ENCODE measurements at places on chromosomes 3 and 15.

GRCh38 chr3:54176106-54176505 lies 53.8 kb downstream of the CACNA2D3 start:
- DNase-seq, result no peak

DNA sequence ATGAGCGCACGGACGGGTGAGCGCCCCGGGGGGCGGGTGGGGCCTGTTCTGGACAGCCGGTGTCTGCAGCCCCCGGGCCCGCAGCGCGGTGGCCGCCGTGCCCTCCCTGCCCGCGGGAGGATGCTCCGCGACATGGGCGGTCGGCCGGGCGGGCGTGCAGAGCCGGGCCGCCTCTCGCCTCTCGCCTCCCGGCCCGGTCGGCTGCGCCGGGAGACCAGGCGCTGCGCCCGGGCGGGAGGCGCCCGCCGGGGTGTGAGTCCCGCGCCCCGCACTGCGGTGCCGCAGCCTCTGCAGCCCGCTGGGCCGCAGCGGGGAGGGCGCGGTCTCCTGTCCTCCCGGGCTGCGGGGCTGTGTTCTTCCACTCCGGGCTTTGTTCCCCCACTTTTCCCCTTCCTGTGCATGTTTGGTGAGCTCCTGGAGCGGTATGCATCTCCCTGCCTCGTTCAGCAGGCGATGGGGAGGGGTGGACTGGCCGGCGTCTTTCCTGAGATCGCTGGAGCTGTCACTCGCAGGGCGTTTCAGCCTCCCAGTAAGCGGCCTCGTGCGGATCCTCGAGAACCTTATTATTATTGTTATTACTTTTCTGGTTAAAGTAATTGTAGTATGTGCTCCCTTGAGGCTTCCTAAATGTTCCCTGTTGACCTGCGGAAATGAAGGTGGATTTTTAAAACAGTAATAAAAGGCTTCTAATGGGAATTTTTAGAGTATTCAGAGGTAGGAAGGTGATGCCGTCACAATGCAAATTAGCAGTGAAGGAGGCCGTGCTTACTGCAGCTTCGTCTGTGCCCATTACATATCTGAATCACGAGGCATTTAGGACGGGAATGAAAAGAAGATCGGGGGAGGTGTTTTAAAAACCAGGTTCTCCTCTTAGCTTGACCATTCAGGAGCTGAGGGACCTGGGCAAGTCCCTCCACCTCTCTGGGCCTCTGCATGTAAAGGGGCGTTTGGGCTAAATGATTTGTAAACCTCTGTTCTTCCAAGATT lies 593 bp downstream of the TMOD2 start:
- no peak for DNase-seq

DNA sequence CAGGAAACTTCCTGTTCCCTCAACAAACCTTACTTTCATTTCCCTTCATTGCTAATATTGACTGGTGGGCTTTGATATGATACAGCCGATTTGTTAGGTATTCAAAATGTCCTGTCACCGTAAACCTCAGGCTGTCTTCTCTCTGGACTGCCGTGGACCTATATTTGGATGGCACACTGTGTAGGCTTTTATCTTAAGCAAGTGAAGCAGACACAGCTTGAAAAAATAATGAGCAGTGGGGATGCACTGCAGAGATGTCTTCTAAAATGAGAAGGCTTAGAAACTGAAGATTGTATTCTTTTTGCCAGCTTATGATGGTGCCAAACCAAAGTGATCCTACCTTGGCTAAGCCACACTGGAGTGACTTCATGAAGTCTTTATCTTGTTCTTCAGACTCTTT lies 266.3 kb downstream of the NR1D2 start:
- DNase-seq, result no peak

DNA sequence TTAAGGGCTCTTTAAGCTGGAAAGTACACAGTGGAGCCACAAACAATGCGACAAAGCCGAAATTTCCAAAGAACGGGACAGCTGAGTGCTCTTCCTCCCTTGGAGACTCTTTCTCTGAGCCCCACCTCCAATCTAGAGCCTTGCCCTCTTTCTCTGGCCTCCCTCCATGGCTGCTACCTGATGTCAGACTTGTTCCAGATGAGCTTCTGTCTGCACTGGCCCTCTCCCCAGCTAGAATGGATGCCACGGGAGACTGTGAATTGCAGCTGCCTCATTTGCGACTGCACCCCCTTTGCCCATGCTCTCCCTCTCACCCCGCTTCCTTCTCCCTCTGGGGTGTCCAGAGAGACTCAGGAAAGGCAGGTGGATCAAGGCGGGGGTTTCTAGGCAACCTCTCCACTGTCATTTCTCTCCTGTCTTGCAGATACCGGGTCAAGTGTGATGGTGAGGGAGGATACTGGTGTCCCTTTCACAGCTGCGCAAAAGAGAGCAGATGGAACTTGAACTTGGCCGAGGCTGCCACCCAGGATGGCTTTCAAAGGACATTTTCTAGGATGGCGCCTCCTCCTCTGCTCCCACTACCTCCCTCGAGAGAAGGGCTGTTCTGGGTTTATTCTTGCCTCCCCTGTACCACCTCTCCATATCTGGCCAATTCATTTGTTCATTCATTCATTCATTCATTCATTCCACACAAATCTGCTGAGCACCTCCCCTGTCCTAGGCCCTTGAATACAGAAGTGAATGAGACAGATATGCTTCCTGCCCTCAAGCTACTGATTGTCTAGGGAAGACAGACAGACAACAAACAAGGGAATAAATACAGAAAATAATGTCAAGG lies 12.8 kb downstream of the ATP2B2 start:
- DNase-seq, result no peak

DNA sequence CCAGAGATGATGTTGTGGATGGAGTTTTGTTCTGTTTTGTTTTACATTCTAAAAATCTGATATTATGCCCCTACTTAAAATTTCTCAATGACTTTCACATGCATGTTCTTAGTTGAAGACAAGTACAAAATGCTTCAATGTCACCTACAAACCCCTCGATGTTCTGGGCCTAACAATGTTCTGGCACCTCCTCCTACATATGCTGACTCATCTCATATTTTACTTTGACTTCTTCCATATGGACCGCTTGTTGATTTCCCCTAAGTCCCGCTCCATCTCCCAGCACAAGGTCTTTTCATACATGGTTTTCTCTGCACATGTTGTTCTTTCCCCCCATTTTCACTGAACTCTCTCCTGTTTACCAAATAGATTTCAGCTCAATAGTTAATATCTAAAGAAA lies 441.4 kb downstream of the CNTN6 start:
- no peak for DNase-seq

- DNase-seq, result no peak
These were observed 66.7 kb downstream of the SLC6A1 start for GRCh38 chr3:11059090-11059798.

- no peak for DNase-seq
These were observed 35.3 kb downstream of the OXNAD1 start for GRCh38 chr3:16300307-16300706.

- DNase-seq, result no peak
These were observed 45.2 kb downstream of the CDCP1 start for GRCh38 chr3:45100981-45101407.

- DNase-seq, result no peak
These were observed 143.7 kb upstream of the ZNF385D start for GRCh38 chr3:21894459-21895340.

DNA sequence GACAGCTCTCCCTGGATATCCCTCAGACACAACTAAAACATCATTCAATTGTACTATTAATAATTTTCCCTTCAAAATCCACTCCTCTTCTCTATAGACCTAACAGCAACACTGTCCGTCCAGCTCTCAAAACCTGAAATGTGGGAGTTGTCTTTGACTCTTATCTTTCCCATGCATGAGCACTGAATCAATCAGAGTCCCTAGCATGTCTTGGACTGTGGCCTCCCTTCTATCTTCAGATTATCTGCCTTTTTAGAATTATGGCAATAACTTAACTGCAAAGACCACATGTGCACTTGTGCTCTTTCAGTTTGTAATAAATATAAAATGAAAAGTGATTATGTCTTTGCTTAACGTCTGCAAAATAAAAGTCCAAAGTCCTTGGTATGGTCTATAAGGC lies 107.0 kb downstream of the UBE3A start:
- no peak for DNase-seq

GRCh38 chr3:8705575-8705974 lies 28.0 kb upstream of the CAV3 start:
- DNase-seq, result no peak

- DNase-seq, result no peak
These were observed 57.7 kb upstream of the AADACL2 start for GRCh38 chr3:151675858-151676615.

GRCh38 chr3:57078344-57078634 lies 17.8 kb downstream of the SPATA12 start:
- no peak for DNase-seq

DNA sequence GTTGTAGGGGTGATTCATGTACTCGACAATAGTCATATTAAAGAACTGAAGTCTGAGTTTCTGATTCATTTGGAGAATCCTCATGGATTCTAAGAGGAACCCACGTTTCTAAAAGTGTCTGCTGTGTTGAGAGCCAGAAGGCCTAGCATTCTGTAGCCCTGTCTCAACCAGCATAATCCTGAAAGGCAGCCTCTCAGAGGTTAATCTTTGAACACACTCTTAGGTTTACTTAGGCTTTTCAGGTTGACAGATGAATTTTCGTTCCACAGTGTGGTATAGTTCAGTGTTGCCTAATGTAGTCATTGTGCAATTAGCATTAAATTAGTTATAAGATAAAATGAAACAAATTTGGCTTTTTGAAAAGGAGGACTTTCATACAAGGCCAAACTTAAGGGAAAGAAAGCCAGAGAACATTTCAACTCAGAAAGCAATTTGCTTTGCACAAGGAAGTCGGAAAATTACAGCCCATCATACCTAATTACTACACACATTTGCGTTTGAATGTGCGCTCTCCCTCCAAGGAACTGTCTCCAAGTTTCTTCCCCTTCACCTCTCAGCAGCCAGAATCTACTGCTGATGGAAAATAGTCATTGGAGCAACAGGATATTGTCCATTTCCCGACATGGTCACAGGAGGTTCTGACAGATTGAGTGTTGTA lies 42.0 kb downstream of the AGBL1 start:
- DNase-seq, result no peak

GRCh38 chr15:70351391-70351790 lies 253.7 kb upstream of the TLE3 start:
- DNase-seq, result no peak

GRCh38 chr15:98727115-98728040 lies 79.0 kb downstream of the IGF1R start:
- no peak for DNase-seq

All from activated naive CD8-positive, alpha-beta T cell treated with anti-CD3 and anti-CD28 coated beads, Interleukin-2, amount 50 U/mL, for 16 hours (primary cell).